ENCODE measurements at places on chromosomes 5 and 9. TPM values are rescaled to one million over a fixed set of nuclear protein-coding genes. Genes with fewer than 3 reads are reported as not detected.

POU5F2 gene
- total RNA-seq = 2.0 TPM

SPATA31A1 gene
- not detected for total RNA-seq

DIPK1B gene
- total RNA-seq = not detected

THBS4 gene
- 3.6 TPM for total RNA-seq

CCDC112 gene
- total RNA-seq = 1.5 TPM

OLFM1 gene
- not detected for total RNA-seq

ENTREP1 gene
- not detected for total RNA-seq

OR2V1 gene
- not detected for total RNA-seq

F2RL1 gene
- 0.82 TPM for total RNA-seq

PAIP1 gene
- 42.9 TPM for total RNA-seq

Measured in activated CD8-positive, alpha-beta memory T cell treated with anti-CD3 and anti-CD28 coated beads, Interleukin-2, amount 10 ng/mL, durations not matched to agents 7 days and 5 days (primary cell).